ENCODE measurements at places on chromosomes 1 and 21.
A peak's percentile ranks its signal among the peaks of the same experiment; 100 is the strongest.

DNA sequence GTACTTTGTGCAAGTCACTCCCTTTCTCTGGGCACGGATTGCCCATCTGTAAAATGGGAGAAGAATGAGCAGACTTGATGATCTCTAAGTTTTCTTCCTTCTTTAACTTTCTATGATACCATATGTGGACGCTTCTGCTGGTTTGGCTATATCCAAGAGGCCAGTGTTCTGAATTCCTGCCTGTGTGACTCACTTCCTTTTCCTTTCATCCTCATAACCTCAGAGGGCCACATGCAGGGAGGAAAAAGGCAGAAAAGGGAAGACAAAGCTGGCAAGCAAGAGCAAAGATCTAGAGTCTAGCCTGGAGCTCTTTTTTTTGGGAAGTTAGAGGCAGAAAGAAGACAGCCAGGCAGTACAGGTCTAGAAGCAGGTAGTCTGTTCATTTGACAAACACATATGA lies 151.2 kb downstream of the OMA1 start:
- no peak for DNase-seq

DNA sequence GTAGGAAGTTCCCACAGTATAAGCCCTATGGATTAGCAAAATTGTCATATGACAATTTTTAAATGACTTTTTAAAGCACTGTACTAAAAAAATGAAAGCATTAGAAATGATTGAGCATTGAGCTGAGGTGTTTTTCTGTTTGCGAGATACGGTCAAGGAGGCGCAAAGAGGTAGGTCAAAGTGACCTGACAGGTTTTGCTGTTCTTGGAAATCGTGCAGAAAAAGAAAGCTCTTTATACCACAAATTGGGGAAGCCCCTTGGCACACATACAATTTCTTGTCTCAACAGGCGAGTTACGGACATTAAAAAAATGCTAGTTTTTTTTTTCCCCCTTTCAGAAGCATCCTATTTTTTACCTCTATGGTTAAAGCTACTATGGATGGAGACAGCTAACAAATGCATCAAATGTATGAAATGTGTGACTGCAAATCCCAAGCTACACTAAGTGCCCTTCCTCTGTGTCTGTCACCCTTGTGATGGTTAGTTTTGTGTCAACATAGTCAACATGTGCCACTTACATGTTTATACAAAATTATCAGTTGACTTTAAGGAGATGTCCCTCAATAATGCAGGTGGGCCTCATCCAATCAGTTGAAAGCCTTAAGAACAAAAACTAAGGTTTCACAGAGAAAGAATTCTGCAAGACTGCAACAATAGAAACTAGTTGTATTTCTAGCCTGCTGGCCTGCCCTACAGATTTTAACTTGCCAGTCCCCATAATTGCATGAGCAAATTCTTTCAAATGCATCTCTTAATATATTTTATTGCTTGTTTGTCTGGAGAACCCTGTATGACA lies 29.3 kb downstream of the CRYZ start:
- no peak for DNase-seq

DNA sequence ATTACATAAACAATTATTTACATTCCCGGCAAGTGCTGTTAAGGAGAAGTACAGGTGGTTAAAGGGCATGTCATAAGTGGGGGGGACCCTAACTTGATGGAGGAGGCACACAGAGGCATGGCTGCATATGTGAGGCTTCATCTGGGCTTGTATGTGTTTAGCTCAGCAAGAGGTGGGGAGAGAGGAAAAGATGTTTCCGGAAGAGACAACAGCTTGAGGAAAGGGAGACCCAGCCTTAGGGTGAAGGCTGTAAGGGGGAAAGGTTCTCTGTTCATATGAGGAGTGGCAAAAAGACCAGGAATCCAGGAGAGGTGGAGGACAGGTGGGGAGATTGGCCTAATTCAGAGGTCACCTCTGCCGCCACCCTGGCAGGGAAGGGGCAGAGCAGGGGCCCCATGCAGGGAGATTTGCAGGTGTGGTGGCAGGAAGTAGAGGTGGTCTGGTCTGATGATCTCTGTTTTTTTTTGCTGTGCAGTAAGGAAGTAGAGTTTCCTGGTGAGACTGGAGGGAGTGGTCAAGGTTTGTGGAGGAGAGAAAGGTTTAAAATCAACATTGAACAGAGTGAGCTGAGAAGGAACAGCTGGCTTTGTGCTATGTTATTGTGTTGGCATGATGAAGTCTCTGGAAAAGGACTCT lies 9.0 kb downstream of the TRAF5 start:
- DNase-seq: no peak

GRCh38 chr1:32972814-32973428 lies 8.3 kb upstream of the RNF19B start:
- DNase-seq: peak; percentile 22

- no peak for DNase-seq
Measured at GRCh38 chr1:97738270-97738669, 182.6 kb downstream of the DPYD start.

GRCh38 chr1:40255231-40255630 lies 2.8 kb upstream of the ZMPSTE24 start:
- no peak for DNase-seq

GRCh38 chr1:220872296-220872695 lies 6.9 kb upstream of the HLX start:
- DNase-seq: no peak

DNA sequence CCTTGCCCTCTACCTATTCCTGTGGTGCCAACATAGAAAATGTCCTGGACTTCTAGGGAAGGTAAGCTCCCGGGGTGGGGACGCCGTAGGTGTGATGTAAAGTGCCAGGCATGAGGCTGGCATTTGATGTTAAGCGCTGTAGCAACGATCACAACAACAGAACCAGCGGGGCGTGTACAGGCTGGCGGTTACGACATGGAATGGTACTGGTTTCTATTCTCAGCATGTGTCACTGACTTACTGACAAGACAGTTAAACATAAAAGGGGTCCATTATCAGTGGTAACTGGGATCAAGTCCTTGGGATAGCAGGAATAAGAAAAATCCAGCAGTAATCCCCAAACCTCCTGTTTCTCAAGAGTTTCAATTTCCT lies 58.9 kb downstream of the TGFBR3 start:
- no peak for DNase-seq

DNA sequence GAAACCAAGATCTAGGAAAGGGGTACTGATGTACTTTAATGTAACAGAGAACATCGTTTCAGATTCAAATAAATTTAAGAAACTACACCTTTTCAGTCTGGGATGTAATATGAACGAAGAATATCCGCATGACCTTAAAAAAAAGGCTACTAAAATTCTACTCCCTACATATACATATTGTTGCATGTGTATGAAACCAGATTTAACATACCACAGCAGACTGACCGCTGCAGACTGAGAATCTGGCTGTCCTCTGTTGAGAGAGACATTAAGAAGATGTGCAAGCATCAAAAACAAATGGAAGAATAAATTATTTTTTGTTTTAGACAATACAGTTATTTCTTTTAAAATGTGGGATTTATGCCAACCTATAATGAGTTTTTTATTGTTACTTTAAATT lies 166.6 kb downstream of the LMX1A start:
- DNase-seq: no peak

DNA sequence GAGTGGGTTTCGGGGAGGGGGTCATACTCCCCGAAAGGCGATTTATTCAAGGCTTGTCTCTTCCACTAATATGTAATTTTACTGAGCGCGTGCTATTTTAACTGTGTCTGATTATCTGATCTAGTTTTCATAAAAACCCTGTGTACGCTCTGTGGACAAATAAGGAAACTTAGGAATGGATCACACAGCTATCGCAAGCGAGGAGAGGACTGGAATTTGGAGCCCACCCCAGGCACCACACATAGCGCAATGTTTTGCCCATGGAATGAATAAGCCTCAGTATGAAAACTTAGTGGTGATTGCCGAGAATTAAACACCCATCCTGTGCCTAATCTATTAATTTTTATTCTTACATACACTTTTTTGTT lies 9.8 kb upstream of the RAB42 start:
- DNase-seq: no peak

- no peak for DNase-seq
Measured at GRCh38 chr1:161082483-161082882, 6.9 kb downstream of the NECTIN4 start.

DNA sequence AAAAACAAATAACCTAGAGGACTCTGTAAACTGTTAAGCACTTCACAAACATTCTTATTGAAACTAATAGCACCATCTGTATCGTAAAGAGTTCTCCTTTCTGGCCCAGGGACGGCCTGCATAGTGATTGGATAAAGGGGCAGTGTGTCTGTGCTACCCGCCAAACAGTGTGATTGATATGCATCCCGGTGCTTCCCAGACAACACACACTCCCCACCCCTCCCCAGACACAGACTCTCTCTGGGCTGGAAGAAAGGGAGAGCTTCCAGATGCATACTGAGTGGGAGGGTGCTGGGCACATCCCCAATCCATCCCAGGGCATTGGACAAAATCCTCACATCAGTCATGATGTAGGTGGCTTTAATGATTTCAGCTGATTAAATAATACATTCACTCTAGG lies 3.7 kb downstream of the HSD11B1 start:
- DNase-seq: no peak

GRCh38 chr1:43034195-43034658 lies 75.6 kb upstream of the SLC2A1 start:
- no peak for DNase-seq

DNA sequence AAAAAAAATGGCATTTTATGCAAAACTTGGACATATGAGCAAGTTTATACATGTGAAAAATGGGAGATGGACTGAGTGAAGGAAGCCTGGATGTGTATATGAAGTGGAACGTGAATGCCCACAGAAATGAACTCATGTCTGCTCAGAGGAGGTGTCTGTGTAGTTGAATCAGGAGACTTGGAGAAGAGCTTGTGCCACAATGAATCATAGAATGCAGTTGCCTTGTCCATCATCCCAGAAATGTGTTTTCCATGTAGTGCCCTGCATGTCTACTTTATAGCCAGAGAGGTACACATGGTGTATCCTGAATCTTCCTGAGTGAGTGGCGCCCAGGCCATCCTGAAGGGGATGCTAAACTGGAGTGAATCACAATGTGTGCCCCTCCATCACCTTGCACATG lies 2.6 kb upstream of the ILDR2 start:
- no peak for DNase-seq

DNA sequence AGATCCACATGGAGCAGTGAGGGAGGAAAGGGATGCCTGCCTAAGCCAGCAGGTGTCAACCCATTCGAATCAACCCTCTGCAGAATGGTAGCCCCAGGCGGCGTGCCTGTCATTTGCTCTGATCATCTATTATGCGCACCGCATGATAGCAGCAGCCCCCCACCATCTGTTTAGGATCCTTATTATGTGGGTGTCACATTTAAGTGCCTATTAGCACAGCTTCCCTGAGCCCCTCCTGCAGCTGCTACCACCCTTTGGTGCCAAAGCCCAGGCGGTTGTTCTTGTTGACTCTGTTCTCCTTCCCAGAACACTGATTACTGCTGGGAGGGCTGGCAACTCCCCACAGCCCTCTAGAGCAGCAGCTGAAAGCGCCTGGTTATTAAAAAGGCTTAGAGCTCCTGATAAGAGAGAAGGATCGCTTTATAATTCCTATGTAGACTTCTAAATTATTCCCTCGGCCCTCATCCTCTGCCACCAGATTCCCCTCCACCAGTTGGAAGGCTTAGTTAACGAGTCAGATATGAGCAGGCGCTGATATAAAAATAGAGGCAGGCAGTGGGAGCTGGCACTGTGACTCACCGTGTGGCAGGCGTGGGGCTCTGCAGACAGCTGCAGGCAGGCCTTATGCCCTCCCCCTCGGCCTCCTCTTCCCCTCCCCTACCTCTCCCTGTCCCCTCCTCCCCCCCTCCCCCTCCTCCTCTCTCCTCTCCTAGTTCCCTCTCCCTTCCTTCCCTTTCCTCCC lies 23.0 kb downstream of the ACTA1 start:
- DNase-seq: peak; percentile 75

- no peak for DNase-seq
Measured at GRCh38 chr1:20166051-20166450, 19.8 kb upstream of the UBXN10 start.

DNA sequence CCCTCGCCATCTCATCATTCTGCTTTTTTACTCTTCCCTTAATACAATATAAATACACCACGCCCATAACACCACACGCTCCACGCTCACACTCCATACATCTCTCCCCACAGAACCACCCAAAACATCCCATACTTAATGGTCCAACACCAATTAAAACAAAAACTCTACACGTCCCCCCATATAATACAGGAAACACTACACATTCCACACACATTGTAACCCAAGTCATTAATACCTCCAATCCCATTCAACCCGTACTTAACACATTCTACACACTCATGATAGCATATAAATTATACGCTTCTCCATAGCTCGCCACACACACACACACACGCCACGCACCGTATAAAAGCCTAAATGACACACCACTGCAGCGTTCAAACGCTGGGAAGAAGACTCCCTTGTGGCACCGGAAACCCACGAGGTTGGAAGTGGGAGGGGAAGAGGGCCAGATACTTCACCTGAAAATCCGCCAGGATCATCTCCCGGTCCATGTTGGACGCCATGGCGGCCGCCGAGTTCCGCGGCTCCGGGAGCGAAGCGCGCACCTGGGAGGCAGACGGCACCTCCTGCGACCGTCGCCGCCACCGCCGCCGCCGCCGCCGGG lies 659 bp downstream of the FAF1 start:
- DNase-seq: peak; percentile 71

GRCh38 chr1:159715855-159716254 lies 1.5 kb upstream of the CRP start:
- no peak for DNase-seq

- no peak for DNase-seq
Measured at GRCh38 chr1:160767395-160768294, 28.3 kb upstream of the LY9 start.

GRCh38 chr1:111471012-111471411 lies 2.8 kb upstream of the C1orf162 start:
- DNase-seq: peak; percentile 96

- no peak for DNase-seq
Measured at GRCh38 chr1:29808141-29808995, 572.0 kb downstream of the PTPRU start.

DNA sequence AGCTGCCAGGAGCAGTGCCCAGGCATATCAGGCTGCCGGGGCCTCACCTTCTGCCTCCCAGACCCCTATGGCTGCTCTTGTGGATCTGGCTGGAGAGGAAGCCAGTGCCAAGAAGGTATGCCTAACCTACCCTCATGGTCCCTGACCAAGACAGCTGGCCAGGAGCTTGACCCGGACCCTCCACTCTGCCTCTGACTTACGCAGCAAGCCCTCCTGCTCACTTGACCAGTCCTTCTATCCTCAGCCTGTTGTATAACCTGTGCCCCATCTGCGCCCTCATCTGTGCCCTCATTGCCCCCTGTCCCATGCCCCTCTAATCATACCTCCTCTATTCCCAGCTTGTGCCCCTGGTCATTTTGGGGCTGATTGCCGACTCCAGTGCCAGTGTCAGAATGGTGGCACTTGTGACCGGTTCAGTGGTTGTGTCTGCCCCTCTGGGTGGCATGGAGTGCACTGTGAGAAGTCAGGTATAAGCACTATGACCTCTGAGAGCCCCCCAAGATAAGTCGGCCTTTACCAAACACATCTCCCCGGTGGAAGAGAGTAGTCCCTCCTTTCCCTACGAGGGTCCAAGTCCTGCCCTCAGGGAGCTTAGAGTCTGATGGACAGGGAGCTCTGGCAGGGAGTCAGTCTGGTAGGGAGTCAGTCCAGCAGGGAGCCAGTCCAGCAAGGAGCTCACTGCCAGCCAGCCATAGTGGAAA lies 6.8 kb downstream of the TIE1 start:
- DNase-seq: no peak

- DNase-seq: peak; percentile 44
Measured at GRCh38 chr1:192476802-192477298, 98.7 kb upstream of the RGS1 start.

All from hematopoietic multipotent progenitor cell treated with erythropoietin and hydrocortisone succinate and interleukin-3 and kit ligand, for 4 days (in vitro differentiated cells).